ENCODE measurements at places on chromosomes 2 and 18.

DNA sequence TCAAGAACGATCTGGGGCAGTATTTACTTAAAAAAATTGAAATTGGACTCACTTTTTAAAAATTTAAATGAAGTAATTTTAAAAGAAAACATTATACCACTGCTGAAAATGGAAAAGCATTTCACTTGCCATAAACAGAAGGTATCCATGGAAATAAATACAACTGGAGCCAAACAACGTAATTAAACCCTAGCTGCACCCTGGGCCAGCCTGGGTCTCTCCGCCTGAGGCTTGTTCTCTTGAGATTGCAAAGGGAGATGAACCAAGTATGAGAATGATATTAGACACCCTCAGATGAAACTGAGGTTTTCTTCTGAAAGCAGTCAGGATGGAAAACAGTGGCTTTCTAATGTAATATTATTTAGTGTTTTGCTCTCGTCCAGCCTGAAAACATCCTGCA, 264.4 kb downstream of the KCNE4 start:
- peak; percentile 65 for ATAC-seq

GRCh38 chr2:239496700-239497099, 95.9 kb upstream of the HDAC4 start:
- no peak for ATAC-seq

GRCh38 chr2:206230060-206230762, 44.3 kb upstream of the ZDBF2 start:
- ATAC-seq: peak; percentile 31

GRCh38 chr2:70959271-70959761, 19.1 kb upstream of the ANKRD53 start:
- no peak for ATAC-seq

DNA sequence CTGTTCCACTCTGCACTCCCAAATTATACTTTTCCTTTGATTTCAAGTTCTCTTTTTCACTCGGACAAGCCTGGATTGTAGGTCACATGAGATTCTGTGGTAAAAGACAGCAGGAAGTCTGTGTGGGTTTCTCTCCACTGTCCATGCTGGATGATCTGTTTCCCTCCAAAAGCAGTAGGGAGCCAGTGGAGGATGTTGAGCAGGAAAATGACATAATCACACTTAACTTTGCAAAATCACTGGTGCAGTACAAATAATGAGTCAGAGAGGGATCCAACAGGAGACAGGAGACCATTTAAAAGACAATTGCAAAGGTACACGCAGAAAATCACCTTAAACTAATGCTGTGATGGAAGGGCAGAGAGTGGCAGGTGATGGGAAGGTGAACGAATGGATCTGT, 301.3 kb downstream of the ZNF407 start:
- ATAC-seq: no peak

DNA sequence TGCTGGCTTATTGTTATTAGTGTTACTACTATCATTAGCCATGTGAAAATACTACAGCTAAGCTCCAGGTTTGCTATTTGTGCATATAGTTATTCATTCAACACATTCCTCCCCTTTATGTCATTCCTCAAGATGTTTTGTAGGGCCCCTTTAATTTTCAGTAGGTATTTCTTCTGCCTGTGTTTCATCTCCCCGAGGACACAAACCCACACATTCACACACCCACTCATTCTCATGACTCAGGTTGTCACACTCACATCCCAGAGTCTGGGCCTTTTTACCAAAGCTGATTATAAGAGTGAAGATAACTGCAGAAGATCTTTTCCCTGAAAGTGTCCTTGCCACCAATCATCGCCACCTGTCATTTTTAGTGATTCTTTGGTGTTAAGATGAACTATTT, 68.6 kb upstream of the SPOPL start:
- ATAC-seq: no peak

DNA sequence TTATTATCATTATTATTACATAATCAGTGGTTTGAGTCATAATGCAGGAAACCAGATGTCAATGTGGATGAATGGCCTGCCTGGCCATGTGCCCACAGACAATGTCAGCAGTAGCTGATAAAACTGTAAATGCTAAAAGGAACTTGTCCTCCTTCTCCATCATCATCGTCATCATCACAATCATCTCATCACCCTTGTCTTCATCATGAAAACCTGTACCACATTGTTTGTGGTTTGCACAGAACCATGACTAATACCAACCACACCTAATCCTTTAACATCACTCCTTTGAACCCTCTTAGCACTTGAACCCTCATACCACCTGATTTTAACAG, 96.0 kb downstream of the HNMT start:
- ATAC-seq: peak; percentile 74

DNA sequence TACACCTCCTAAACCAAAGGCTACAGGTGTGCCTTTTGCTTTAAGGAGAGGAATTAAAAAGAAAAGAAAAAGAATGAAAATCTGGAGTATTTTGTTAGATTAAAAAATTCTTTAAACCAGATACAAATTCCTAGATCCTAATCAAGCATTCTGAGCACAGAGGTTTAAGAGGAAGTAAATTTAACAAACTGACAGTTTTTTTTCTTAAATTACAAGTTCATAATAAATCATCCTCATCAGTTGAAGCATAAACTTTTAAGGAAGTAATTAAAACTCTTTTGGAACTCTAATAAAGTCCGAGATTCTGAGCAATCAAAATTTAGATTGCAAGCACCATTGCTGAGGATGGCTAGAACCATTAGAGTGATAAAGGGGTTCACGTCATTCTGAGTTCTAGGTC, 75.1 kb downstream of the POLE4 start:
- no peak for ATAC-seq

All from SK-N-SH treated with all-trans-retinoic acid at 6 μM for 48 hours (cell line).